ENCODE measurements at places on chromosomes 5 and 9.

DNA sequence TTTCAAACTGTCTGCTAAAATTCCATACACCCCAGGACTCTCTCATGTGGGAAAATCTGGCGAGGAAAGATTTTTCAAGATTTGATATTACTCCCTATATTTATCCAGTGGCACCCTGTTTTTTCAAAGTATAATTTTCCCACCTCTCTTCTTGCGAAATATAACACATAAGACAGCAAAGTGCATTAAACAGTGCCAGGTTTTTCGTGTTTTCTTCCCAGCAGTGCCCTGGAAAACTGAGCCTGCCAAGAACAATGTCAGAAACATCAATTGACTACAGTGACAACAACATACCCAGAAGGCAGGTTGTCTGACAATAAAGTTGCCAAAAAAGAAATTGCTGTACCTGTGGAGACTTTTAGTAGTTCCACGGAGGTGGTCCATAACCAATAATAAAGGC, 545.0 kb upstream of the ZNF608 start:
- DNase-seq, result no peak

DNA sequence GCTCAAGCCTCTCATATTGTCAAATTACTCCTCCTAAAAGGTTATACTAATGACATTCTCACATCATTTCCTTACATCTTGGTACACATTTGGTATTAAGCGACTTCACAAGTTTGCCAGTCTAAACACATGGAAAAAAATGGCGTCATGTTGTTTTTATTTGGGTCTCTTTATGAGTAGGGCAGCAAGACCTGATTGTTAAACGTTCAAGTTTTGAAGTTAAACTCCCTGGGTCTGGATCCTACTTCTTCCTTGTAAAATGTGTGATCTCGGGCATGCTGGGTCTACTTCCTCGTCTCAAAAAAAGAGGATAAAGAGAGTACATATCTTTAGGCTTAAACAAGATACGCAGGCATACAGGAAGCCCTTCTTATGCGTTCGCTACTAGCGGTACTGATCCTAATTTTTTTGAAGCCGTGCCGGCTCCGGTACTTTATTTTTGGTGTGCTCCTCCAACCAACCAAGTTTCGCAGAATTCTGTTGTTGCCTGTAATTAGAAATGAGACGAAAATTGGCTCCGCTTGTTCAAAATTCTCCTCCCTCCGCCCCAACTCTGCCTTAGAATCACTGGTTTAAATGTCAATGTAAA, 596 bp upstream of the CDC37L1 start:
- no peak for DNase-seq

- DNase-seq, result no peak
Measured at GRCh38 chr5:150175536-150175935, 9.0 kb downstream of the CDX1 start.

DNA sequence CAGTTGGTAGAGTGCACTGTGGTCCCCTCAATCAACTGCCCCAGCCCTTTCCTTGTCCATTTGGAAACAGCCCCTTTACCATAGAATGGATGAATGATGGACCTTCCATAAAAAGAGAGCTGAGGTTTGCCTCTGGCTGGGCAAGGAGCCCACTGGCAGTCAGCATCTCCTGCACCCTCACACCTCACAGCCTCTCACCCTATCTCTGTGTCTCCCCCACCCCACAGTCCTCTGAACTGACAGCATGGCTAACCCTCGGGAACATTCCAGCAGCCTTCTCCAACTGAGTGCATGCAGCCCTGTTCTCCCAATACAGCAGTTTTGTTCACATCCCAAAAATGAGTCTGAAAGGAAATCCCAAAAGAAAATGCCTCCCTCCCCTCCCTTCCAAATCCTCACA, 51.7 kb downstream of the RETREG1 start:
- DNase-seq, result no peak

- DNase-seq, result no peak
Measured at GRCh38 chr9:136151214-136151804, 32.6 kb upstream of the TMEM250 start.

GRCh38 chr9:104820336-104820735, 56.4 kb downstream of the NIPSNAP3B start:
- DNase-seq, result no peak

DNA sequence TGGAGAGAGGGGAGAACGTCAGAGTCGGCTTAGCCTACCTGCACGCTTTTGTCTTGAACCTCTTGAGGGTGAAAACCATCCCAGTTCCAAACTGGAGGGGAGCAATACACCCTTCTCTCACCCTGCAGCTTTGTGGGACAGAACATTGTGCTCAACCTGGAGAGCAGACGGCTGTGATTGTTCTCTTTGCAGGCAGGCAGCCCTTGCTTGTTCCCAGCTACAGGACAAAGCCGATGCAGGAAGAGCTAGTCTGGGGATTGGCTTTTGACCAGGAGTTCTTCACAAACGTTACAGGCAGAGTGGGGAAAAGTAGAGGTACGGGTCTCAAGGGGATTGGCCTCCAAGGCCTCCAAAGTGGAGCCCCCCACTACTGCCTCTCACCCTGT, 33.9 kb upstream of the ARHGAP26 start:
- DNase-seq, result no peak

GRCh38 chr9:125532812-125533594, 174.0 kb downstream of the MAPKAP1 start:
- no peak for DNase-seq
